ENCODE measurements at places on chromosomes 4 and X.

GRCh38 chr4:152217896-152218295 is 318.0 kb downstream of the FBXW7 start:
- DNase-seq: no peak

- no peak for DNase-seq
Observed at GRCh38 chr4:37481547-37482122, 204.5 kb downstream of the RELL1 start.

DNA sequence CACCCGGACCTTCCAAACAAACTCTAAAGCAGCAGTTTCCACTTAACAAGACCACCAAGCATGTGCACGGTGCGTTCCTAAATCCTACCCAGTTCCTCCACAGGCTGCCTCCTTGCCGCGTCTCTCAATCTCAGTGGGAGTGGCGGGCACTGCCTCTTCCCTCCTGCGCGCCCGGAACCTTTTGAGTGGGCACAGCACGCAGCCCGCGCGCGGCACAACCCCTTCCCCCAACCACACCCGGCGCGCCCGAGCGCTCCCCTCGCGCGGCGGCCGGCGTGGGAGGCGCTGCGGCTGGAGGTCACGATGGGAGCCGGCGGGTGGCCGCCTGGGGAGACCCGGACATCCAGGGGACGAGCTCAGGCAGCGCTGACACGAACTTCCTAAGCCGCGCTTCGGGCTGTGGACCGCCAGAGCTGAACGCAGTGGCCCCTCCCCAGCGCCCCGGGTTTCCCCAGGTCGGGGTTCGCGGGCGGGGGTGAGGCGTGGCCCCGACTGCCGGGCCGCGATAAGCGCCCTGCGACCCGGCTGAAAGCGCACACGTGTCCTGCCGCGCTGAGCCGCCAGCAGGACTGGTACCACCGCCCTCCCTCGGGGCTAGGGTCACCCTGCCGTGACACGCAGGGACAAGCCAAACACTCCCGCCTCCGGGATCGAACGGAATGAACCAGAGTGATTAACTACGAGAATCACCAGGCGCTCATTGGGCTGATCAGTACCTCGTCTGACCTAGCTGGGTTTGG is at the start of gene ABCG2:
ABCG2 (minus strand) TSS at position 151 of the 740 bp plus-strand sequence. CDS start 18,644 bp downstream, outside the sequence.
- peak; percentile 41 for DNase-seq

DNA sequence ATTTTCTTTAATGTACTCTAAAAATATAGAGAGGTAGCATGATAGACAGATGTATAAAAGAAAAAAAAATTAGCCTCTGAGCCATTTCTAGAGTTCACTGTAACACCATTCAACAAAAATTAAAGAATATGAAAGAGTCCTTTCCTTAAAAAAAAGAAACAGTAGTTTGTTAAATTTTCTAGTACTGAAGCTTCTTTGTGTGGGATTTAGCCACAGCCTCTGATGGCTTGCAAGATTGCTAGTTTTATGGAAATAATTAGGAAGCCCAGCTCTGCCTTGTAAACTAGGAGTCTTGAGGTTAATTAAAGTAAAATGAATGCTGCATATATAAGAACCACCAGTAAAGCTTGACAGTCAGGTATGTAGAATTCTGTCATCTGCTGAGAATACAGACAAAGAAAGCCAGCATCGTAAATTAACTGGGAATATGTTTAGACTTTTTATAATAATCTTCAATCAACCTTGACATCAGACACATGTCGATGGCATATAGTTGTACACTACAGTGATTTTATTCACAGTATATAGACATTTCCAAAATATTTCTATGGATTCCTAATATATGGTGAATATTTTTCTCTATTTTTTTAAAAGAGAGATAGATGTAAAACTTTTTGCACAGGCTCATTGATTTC is 44.8 kb upstream of the NEIL3 start:
- no peak for DNase-seq

GRCh38 chrX:47632666-47633065 is 2.9 kb upstream of the CFP start:
- no peak for DNase-seq

GRCh38 chr4:76772498-76773106 is 125.3 kb downstream of the SOWAHB start:
- DNase-seq: no peak

DNA sequence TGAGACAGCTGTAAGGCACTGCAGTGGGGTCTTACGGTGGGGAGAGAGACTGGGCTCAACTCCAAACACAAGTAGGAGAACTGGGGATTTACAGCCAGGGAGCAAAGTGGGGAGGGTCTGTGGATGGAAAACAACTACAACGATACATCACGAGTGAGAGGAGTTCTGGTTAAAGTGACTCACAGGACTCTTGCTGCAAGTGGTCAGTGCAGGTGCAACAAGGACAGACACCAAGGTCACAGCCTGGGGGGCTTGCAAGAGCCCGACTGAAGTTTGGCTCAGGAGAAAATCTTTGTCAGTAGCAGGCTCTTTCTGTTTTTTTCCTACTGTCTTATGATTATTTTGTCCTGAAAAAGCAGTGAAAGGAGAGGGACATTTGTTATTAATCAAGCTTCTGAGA is 10.1 kb upstream of the FAT1 start:
- DNase-seq: no peak

- DNase-seq: no peak
Observed at GRCh38 chr4:38176165-38176564, 216.0 kb downstream of the PTTG2 start.

- DNase-seq: no peak
Observed at GRCh38 chr4:162356181-162356580, 192.4 kb upstream of the FSTL5 start.

- DNase-seq: no peak
Observed at GRCh38 chrX:17425136-17425535, 50.1 kb downstream of the NHS start.

- no peak for DNase-seq
Observed at GRCh38 chrX:47595716-47596251, 13.5 kb downstream of the TIMP1 start.

DNA sequence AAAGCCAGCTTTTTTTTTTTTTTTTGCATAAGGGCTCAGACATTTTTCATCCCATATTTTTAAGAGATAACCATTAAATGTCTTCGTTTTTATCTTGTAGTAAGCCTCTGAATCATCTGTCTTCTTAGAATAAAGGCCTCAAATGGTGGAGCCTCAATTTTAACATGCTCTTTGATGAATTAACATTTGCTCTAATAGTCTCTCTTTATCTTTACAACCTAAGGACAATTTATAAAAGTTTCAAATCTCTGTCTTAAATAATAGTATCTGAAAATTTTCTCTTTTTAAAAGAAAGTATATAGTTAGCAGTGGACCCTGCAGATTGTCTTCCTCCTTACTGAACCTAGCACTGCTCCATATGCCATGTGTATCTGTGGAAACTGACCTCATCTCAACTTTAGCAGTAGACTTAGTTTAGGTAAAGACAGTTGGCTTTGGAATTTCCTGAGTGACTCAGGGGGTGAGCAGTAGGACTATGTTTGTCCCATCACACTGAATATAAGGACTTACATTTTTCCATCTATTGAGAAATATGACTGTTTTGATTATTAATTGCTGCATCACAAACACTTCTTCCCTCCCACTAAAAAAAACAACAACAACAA is 1658.0 kb downstream of the STIM2 start:
- DNase-seq: no peak

DNA sequence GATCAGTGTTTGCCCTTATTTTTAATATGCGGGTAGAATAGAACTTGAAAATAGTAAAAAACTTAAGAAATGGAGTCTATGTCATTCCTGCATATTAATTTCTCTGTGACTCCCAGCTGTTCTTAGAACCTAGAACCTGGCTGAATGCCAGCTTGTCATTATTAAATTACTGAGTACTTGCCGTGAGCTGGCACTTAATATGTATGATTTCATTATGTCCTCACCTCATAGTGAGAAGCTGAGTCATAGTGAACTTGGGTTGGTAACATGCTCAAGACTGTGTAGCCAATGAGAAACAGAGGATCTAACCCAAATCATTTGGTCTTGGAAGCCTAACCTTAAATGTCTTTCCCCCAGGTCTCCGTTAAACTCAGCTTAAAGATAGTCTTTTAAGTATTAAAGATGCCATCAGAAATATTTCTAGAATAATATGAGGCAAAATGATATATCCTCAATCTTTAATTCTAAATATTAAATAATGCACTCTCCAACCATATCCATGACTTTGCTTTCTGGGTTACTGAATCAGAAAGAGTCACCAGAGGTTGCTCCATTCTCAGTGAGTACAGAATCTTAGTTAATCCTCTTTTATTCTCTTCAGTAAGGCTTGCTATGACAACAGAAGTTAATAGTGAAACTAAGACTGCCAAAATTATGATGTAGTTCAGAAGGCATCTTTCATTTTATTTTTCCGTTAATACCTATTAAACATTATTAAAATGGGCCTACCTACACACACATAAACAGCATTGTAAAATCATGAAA is 58.6 kb upstream of the TLL1 start:
- DNase-seq: no peak

- no peak for DNase-seq
Observed at GRCh38 chr4:77481856-77482255, 123.8 kb upstream of the CXCL13 start.

- no peak for DNase-seq
Observed at GRCh38 chrX:23662187-23662586, 5.1 kb upstream of the PRDX4 start.

DNA sequence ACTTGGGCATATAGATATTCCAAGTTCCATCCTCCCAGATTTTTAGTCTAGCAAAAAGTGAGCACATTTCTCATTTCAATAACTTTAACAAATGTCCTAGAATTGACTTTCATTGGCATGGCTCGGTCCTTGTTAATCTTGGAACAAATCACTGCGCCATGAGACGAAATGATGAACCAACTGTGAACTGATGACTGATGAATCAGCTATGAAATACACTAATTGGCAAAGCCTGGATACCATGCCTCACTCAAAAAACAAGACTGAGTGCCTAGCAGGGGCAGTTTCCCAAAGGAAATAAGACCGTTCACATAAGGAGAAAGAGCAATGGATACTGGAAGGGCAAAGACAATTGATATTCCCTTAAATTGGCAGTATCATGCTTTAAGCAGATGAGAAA is 248.6 kb upstream of the VEGFC start:
- DNase-seq: no peak

GRCh38 chr4:87025614-87026041 is 90.8 kb downstream of the AFF1 start:
- no peak for DNase-seq

DNA sequence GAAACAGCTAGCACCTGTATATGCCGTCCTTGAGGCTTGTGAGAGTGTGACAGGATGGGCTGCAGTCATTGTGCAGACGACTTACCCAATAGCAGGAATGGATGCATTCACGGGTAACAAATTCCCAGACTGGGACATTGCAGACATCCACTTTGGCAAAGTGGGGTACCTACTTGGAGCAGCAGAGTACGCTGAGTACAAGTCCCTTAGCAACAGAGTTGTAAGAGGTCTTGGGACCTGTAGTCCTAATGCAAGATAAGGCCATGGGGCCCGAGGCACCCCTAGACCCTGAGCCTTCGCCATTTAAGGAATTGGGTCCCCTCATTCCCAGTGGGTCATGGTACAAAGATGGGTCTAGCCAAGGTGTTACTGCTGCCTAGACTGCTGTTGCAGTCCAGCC is 55.4 kb upstream of the CCDC149 start:
- DNase-seq: no peak

DNA sequence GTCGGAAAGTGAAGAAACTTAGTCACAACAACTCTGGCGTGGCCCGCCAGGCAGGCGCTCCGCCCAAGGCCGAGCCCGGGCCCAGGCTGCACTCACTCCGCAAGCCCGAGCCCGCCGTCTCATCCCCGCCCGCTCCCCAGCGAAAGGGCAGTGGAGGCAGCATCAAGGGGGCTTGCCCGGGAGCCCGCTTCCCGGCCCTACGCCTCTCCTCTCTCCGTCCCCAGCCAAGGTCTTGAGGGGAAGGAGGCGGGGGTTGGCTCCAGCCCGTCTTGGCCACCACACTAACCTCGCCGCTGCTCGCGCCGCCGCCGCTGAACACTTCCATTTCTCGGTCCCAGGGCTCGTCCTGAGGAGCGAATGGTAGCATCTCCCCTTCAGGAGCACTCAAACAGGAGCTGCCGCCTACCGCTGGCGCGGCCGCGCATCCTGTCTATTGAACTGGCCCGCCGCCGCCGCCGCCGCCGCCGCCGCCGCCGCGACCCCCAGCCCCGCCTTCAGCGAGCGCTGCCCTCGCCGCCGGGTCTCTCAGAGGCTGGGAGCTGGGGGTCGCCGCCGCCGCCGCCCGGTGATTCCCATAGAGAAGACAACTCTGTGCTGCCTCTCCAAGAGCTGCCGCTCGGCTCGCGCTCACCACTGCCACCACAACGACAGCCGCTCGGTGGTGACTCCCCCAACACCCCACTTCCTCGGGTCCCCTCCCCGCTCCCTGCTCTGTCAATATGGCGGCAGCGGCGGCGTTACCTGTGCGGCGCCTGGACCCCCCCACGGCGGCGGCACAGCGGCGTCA is at the start of gene RPS6KA6:
RPS6KA6 (minus strand) TSS at position 667 of the 787 bp plus-strand sequence; CDS start at position 367, 300 bp downstream.
- DNase-seq: no peak

DNA sequence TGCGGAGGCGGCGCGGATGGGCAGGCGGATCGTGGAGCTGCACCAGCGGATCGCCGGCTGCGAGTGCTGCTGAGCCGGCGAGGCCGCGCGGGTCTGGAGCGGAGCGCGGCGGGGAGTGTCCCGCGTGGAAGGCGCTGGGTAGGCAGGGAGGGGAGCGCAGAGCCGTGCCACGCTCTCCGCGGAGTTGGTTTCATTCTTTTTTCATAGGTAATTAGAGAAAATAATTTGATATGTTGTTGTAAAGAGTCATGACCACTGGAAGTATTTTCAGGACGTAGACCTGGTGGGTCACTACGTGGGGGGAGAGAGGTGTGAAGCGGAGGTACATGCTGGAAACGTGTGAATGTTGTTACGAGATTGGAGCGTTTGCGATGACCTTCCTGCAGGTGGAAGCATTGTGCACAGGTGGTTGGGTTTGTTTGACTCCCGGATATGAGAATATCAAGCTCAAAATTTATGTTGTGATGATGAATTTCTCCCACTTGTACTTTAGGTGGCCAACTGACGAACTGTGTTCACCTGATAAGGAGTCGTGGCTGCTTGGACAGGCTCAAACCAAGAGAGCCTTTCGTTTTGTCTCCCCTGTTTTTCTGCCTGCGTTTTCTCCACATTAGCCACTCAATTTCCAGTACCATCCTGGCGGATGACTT is 19.1 kb upstream of the S100P start:
- DNase-seq: peak; percentile 48

- DNase-seq: no peak
Observed at GRCh38 chrX:115940888-115941332, 229.6 kb upstream of the AGTR2 start.

GRCh38 chr4:80150387-80151180 is 46.7 kb upstream of the PRDM8 start:
- no peak for DNase-seq

DNA sequence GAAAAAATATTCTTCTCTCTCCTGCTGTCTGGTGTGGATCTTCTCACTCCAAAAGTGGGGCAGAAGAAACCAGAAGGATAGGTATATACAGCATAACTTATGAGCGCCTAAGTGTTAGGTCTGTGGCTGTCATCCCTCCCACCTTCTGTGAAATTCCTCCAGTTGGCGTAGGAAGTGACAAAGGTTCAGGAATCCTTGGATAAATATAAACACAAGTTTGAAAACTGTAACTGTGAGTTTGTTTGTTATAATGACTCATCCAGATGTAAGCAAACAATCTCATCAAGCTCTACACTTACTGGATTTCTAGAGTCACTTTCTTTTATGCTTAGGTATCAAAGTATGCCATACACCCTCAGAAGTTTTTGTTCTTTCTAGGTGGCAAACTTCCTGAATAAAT is 405.2 kb downstream of the FAT4 start:
- no peak for DNase-seq

- no peak for DNase-seq
Observed at GRCh38 chrX:43805579-43805978, 76.7 kb downstream of the MAOB start.
